ENCODE measurements at places on chromosomes 16 and 17.
A peak's percentile ranks its signal among the peaks of the same experiment; 100 is the strongest.

DNA sequence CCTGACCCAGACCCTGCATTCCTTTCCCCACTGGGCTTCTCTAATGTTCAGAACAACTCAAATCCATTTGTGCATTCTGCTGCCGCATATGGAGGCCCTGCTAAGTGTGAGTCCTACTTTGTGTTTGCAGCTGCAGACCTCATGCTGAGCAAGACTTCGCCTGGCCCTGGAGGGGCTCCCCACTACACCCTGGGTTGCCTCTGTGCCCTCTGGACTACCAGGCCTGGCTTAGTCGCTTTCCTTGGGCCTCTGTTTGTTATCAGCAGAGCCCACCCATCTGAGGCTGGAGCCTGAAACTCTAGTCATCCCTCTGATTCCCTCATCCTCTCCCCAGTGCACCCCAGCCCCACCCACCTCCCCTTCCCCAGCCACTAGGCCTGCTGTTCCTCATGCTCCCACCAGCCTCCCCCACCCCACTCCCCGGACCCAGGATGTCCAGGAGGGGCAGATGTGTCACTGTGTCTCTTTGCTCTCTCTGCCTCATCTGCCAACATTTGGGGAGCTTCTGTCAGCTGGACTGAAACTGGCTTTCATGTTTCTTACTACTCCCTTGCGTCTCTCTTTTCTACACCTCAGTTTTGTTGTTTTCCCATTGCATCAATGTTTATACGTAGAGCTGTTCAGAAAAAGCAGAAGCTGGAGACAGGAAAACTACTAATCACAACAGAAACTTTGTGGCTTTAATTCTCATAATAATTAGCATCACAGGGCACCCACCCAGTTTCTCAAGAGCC, 17.9 kb upstream of the CD300E start:
- DNase-seq: no peak

DNA sequence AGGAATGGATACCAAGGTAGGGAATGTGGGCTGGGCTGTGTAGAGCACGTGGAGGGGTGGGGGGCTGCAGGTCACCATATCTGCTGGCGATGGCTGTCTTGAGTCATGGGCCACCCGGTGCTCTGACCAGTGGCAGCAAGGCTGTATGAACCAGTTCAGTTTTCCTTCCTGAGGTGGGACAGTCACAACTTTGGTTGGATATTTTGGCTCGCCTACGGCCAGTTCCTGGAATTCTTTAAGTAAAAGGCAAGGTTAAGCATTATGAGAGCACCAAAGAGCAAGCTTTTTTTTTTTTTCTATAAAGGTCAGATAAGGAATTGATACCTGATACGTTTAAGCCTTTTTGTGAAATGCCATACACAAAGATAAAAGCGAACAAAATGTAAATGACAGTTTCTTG, 81.9 kb downstream of the USP22 start:
- no peak for DNase-seq

GRCh38 chr16:68400924-68401460, 47.3 kb downstream of the SMPD3 start:
- no peak for DNase-seq

DNA sequence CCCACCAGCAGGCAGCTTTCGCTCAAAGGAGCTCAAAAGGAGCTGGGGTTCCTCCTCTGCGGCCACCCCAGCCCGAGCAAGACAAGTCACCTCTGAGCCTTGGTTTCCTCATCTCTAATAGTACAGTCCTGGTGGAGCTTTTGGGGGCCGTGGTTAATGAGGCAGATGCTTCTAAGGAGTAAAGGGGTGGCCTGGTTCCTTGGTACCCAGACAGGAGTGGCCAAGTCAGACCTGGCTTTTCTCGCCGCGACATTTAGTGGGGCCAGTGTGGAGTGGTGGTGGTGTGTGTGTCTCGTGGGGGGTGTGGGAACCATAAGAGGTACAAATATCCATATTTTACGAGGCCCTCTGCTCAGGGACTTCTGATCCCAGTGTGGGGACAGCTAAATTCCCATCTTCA, 6.7 kb downstream of the FOXF1 start:
- no peak for DNase-seq

GRCh38 chr17:10019941-10020451, 114.9 kb upstream of the RCVRN start:
- DNase-seq: no peak

GRCh38 chr16:85752511-85753420, 1.9 kb upstream of the C16orf74 start:
- no peak for DNase-seq

DNA sequence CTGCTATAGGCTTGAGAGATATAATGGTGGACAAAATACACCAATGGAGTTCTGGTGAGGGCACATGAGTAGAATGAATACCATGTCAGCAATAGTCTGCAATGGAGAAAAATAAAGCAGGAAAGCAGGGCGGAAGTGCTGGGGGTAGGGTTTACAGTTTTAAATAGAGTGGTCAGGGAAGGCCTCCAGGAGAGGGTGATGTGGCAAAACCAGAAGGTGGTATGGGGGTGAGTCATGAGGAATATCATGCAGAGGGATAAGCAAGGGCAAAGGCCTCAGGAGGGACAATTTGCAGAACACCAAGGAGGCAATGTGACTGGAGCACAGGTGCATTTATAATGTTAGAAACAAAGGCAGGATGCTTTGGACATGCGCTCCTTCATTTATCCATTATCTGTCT, 102.0 kb downstream of the ITFG1 start:
- no peak for DNase-seq

DNA sequence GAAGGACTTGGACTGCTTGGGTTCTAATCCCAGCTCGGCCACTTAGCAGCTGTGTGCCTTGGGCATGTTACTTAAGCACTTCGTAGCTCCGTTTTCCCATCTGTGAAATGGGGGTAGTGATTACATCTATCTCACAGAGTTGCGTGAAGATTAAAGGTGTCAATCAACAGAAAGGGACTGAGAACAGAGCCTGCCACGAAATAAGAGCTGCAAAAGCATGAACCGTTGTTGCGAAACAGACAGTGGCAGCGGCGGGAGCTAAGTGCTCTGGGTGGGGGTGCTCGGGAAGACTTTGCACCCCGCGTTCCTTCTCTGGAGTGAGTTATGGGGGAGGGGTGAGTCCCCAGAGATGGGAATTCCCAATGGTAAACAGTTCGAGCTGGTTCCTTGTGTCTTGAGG, 79.6 kb upstream of the LHX1 start:
- DNase-seq: no peak

DNA sequence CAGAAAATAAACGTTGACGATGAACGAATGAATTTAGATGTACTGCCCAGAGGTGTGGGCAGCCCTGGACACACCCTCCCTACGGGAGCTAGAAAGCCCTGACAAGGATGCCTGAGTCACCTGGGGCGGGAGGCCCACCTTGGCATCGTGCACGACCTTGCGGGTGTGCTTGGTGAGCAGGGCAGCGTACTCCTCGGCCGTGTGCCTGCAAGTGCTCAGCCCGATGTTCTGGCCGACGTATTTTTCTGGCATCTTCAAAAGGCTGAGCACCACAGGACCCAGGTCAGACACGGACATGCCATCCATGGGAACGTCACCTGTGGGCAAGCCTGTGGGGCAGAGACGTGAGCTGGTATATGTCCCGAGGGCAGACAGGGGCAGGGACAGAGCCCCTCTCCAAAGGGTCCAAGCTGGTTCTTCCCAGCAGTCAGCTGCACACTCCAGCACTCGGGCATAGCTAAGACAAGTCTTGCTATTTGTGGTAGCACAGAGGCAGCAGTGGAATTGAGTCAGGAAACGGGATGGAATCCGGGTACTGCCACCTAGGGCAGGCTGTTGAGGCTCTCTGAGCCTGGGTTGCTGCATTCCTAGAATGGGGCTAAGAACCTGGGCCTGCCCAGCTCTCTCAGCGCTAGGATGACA, 10.8 kb downstream of the NMRAL1 start:
- DNase-seq: no peak

GRCh38 chr17:57236686-57237299, 19.5 kb upstream of the MSI2 start:
- DNase-seq: no peak

DNA sequence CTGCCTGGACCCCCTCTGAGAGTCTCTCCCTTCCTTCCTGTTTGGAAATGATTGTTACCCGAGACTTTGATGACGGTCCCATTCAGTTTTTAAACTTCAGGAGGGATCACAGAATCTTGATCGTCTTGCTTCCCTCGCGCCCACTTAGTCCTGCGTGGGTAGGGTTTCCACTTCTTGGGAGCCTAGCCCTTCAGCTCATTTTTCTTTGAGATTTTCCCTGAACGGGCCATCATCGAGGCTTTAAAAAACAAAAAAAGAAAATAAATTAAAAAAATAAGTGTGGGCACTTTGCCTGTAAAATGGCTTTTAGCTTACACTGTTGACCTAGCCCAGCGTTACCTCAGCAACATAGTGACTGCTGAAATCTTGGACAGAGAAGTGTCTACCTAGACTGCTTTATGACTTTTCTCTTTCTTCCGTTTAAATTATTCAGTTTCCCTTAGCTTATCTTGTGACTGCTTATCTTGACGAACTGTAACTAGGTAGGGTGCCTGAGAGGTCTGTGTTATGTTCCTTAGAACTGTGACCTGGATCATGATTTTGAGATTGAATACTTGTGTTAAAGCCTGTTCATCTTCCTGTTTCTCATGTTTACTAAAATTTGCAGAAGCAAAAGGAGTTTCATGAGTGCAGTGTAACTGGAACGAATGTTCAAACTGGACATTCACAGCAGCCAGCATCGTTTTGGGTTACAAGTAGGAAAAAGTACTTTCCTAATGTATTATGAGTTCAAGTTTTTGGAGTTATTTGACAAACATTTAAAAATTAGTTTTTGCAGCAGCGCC, 874 bp downstream of the WWP2 start:
- no peak for DNase-seq

GRCh38 chr17:19909139-19909538, 41.4 kb upstream of the ULK2 start:
- DNase-seq: no peak

DNA sequence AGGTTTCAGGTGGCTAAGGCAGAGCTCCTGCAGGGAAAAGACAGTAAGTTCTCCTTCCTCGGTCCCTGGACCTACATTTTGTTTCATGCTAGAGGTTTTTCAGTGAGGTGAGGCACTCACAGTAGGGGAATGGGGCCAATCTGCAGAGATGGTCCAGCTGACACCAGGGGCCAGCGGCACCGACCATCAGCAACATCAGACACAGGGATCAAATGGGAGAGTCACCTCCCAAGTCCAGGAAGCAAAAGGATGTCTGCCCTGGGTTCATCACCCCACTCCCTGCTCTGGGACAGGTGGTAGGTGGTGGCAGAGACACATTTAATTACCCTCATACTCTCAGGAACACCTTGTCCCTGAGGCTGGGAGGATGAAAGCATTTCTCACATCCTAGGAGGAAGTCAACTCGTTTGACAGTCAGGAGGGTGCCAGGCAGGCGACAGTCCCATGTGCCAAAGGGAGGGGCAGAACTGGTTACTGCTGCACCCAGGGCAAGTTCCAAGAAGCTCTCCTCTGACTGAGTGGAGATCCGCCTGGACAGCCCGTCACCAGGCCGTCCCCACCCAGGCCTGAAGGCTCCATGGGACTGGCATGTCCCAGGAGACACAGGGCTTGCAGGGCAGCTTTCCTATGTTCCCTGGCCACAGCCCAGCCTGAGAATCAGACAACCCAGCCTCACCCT, 19.2 kb downstream of the ATP6V0D1 start:
- no peak for DNase-seq

DNA sequence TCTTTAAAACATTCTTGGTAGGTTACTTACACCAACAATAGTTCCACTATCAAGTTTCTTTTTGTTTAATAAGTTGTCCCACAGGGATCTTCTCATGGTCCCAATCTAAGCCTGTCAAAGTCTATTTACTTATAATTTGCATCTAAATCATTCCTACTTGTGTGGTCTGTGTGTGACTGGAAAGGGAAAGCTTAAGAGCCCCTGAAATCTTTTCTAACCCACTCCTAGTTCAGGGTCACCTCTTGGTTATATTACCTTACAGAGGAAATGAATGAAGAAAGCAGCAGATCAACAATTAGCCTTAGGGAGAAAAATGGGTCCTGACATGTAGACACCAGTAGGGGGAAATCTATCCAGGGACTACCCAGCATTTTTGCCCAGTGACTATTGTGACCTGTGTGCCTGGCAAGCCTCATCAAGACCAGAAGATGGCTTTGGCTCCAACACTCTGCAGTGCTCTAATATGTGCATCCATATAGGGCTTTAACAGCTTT, 110.4 kb upstream of the HAS3 start:
- no peak for DNase-seq

DNA sequence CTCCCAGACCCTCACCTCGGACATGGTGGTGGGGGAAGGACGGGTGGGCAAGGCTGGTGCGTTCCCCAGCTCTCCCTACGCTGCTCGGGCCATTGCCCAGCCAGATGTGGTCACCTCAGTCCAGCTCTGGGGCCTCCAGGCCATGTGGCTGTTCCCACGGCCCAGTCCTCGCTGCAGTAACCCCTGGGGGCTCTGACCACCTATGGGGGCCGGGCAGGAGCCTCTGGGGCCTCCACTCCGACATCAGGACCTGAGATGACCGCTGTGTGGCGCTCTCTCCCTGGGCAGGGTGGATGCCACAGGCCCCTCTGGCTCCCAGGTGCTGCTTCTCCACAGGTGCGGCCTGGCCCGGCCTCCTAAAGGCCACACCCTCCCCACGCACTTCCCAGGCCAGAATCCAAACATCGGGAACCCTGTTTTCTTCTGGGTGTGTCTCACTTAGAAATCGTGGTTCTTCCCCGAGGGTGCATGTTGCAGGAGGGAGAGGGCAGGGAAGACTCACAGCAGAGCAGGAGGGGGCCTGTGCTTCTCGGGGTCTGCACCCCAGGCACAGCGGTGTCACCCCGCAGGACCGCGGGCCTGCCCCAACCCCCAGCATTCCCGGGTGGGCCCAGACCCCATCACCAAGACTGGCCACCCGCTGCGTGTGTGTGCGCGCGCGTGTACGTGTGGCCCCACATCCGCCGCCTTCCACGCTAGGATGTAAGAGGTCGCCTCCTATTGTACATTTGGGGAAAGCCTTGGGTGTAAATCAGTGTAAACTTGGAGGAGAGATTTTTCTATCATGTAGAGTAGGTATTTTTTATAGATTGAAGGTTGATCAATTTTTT, 5.9 kb upstream of the CAPN15 start:
- no peak for DNase-seq

DNA sequence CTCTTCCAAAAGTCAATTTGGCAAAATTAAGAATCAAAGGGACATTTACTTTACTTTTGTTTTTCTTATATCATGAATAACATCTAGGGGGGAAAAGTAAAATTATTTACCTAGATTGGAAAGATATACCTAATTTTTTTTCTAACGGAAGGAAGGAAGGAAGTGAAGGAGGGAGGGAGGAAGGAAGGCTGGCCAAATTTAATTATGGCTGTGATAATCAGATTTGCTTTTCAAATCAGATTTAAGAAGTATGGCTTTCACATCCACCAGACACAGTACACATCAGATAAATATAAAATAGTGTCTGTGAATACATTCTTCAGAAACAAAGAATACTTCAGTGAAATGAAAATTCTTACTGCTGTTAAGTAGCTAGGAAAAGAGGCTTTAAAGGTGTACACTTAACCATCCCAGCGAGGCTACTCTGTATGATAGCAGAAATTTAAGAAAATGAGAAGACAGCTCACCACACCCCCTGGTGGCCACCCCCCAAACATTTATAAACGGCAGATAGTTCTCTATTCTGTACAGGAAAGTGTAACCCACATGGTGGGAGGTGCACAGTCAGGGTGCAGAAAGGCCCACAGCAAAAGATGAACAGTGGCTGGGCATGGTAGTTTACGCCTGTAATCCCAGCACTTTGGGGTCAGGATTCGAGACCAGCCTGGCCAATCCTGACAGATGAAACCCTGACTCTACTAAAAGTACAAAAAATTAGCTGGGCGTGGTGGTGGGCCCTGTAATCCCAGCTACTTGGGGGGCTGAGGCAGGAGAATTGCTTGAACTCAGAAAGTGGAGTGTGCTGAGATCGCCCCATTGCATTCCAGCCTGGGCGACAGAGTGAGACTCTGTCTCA, 150.8 kb downstream of the SSH2 start:
- DNase-seq: peak; percentile 8
